ENCODE measurements at places on chromosomes 3 and 15.

DNA sequence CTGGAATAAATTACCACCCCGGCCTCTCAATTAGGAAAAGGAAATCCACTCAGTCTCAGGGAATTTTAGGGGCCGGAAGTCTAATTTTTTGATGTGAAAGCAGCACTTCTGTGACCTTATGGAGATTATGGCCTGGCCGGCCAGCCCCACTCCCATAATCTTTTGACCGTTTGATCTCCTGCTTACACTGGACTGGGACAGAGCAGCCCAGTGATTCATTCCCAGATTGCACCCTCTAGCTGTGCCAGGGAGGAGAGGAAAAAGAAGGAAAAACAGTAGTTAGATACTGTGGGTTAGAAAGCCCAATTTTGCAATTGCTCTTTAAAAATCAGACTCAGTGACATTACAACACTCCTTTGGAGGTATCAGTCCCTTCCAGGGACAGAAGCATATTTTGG lies 32.4 kb downstream of the GJD2 start:
- DNase-seq, result no peak

GRCh38 chr3:104291437-104291851 lies 1075.3 kb upstream of the ALCAM start:
- DNase-seq, result no peak

- no peak for DNase-seq
Observed at GRCh38 chr3:6438031-6438430, 422.9 kb upstream of the GRM7 start.

DNA sequence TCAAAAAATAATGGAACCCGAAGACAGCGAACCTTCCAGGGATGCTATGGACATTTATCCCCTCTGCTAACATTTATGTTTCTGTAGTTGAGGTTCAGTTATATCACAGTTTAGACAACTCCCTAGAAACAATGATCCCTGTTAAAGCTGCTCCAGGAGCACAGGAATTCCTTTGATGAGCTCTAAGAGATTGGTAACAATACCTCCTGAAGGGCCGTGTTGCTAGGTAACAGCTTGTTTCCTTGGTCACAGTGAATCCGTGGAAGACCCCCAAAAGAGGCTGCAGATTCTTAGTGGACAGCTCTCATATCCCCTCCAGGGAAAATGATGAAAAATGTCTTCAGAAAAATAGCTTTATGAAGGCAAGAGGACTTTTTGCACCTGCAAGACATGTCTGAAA lies 160.2 kb downstream of the SERPINI1 start:
- DNase-seq, result no peak

- peak; percentile 89 for DNase-seq
Observed at GRCh38 chr3:13214847-13215472, 141.7 kb upstream of the IQSEC1 start.

Measured in DMS79 treated with DMSO at 0.1 percent for 48 hours (cell line).